GM12878 (cell line): ENCODE measurements at places on chromosomes 1 and 21. TPM values are rescaled to one million over a fixed set of nuclear protein-coding genes. Genes with fewer than 3 reads are reported as not detected.

- DNase-seq, result no peak
- H3K27me3 ChIP-seq, result no peaks in the 10 kb centered on the region
- H3K4me3 ChIP-seq, result no peak overlapping the region
Measured at GRCh38 chr21:29786496-29787360, 153.1 kb downstream of the GRIK1 start.

GRCh38 chr1:112172294-112172882 lies 182.9 kb upstream of the KCND3 start:
- H3K4me3 ChIP-seq, result no peak overlapping the region
- no peaks in the 10 kb centered on the region for H3K36me3 ChIP-seq
- no peaks in the 10 kb centered on the region for H3K27me3 ChIP-seq
- no peaks in the 10 kb centered on the region for H3K4me1 ChIP-seq
- DNase-seq, result no peak

DNA sequence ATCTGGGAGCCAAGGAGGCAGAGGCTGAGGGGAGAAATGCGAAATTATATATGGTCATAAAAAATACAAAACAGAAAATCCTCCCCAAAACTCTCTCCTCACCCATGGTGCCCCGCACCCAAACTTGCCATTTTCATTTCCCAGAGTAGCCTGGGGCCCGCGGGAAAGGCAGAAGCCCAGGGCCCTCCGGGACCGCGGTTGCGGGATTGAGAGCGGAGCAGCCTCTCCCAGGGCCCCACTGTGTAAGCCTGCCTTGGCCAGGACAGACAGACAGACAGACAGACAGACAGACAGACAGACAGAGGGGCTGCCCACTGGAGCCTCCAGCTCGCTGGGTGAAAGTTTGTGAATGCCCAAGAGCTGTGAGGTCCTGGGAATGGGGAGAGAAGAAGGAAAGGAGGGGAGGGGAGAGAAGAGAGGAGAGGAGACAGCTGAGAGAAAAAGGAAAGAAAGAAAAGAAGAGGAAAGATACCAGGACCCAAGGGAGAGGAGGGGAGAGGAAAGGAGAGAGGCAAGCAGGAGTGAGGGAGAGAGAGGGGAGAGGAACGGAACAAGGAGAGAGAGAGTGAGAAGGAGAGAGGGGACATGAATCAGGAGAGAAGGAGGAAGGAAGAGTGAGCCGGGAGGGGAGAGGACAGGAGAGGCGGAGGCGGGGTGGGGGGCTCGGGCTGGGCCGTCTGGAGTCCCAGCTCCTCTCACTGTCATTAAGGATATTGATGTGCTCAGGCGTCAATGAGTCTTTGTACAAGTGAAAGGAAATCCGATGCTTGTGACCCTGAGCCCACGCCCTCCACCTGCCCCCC lies 69.3 kb upstream of the CASZ1 start:
- H3K4me3 ChIP-seq, result no peak overlapping the region
- peaks cover 6% of the 10 kb centered on the region; the same call in 1 of the 2 replicates for H3K27me3 ChIP-seq
- H3K36me3 ChIP-seq, result no peaks in the 10 kb centered on the region
- no peak overlapping the region for H3K27ac ChIP-seq
- no peak for DNase-seq

DNA sequence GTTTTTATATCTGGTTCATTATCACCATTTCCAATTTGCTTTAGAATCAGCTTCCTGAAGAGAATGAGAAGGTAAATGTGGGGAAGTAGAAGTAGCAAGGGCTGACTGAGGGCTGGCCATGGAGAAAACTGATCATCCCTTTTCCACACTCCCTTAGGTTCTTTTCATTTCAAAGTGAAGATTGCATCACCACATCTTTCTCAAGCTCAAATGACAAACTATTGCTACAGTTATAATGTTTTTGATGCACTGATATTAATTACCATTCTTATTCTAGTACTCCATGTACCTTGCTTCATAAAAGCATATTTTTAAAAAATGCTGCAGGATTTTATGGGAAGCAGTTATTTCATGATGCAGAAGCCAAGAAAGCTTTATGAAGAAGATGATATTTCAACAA lies 7.9 kb upstream of the AK5 start:
- no peak overlapping the region for H3K27ac ChIP-seq
- no peaks in the 10 kb centered on the region for H3K4me1 ChIP-seq
- no peak for DNase-seq
- no peaks in the 10 kb centered on the region for H3K36me3 ChIP-seq
- H3K27me3 ChIP-seq, result no peaks in the 10 kb centered on the region; the same call in 1 of the 2 replicates

Gene USP33
- polyA plus RNA-seq, result 27.9 and 32.8 TPM in 2 replicates

DNA sequence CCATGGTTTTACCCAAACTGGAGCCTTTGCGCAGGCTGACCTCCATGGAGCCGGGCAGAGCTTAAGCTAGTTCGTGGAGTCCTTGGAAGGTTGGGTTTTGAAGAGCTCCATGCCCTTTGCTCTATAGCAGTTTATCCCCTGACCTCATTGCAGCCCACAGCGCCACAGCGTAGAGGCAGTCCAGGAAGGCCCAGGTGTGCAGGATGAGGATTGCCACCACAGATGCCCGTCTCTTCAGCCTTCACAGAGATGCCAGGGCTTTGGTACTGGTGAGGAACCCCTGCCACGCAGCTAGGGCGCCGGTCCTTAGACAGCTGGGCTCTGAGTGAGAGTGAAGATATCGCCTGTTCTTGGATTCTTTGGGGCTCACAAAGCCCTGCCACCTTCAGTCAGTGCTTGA lies 138.6 kb downstream of the PEX14 start:
- H3K4me3 ChIP-seq, result no peak overlapping the region
- H3K4me1 ChIP-seq, result no peaks in the 10 kb centered on the region
- DNase-seq, result no peak
- no peak overlapping the region for H3K27ac ChIP-seq

Gene IL20
- polyA plus RNA-seq, result not detected in 2 replicates

GRCh38 chr1:186443638-186444037 lies 17.3 kb downstream of the PDC start:
- DNase-seq, result no peak
- H3K27ac ChIP-seq, result no peak overlapping the region

DNA sequence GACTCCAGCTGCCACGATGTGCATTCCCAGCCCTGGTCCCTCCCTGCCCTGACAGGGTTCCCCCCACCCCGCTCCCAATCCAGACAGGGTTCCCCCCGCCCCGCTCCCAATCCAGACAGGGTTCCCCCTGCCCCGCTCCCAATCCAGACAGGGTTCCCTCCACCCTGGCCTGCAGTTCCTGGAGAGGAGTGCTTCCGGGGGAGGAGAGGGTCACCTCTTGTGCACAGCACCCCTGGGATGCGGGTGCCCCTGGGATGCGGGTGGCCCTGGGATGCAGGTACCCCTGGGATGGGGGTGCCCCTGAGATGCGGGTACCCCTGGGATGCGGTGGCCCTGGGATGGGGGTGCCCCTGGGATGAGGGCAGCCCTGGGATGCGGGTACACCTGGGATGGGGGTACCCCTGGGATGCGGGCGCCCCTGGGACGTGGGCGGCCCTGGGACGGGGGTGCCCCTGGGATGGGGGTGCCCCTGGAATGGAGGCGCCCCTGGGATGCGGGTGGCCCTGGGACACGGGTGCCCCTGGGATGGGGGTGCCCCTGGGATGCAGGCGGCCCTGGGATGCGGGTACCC lies 36.7 kb upstream of the SLC19A1 start:
- no peak overlapping the region for H3K4me3 ChIP-seq
- no peak overlapping the region for H3K27ac ChIP-seq
- no peaks in the 10 kb centered on the region for H3K4me1 ChIP-seq
- no peaks in the 10 kb centered on the region; the same call in 1 of the 2 replicates for H3K27me3 ChIP-seq

DNA sequence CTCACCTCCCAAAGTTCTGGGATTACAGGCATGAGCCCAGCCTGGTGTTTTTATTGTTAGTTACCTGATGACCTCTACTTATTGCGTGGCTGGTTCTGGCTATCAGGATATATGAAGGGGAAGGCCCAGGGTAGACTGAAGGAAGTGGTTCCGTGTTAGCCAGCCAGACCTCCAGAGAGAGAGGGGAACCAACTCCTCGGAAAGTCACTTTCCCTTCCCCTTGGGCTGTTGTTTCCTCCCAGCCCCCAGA lies 2.5 kb upstream of the RCSD1 start:
- H3K4me1 ChIP-seq, result peaks cover 23% of the 10 kb centered on the region
- H3K27ac ChIP-seq, result peak overlapping the region; percentile 94
- no peaks in the 10 kb centered on the region for H3K27me3 ChIP-seq
- peak overlapping the region; percentile 39; the same call in 1 of the 2 replicates for H3K4me3 ChIP-seq
- H3K36me3 ChIP-seq, result no peaks in the 10 kb centered on the region

Gene CYP4A22
- polyA plus RNA-seq, result not detected in 2 replicates

Gene KLHL17
- polyA plus RNA-seq, result 1.3 and 1.6 TPM in 2 replicates

DNA sequence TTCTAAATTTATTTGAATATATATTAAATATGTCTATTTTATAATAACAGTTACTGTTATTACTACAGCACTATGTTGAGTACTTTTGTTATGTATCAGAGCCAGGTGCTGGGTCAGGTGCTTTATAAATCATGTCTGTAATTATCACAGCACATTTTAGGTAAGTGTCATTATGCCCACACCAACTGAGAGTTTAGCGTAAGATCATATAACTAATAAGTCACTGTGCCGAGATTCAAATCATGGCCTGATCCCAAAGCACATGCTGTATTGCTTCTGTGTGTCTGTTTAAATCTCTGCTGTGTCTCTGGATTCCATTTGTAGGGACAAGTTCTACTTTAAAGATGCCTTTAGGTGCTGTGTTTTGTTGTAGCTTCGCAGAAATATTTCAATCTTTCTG lies 1.9 kb downstream of the GPSM2 start:
- H3K4me3 ChIP-seq, result peak overlapping the region; percentile 54; the same call in 1 of the 2 replicates
- H3K27me3 ChIP-seq, result no peaks in the 10 kb centered on the region
- no peaks in the 10 kb centered on the region for H3K36me3 ChIP-seq
- no peak overlapping the region for H3K27ac ChIP-seq
- no peak for DNase-seq

GRCh38 chr1:30675761-30676160 lies 47.6 kb downstream of the MATN1 start:
- H3K4me3 ChIP-seq, result no peak overlapping the region
- DNase-seq, result no peak
- no peaks in the 10 kb centered on the region for H3K27me3 ChIP-seq
- H3K27ac ChIP-seq, result no peak overlapping the region
